Muscle of back (tissue), 13 donors: ENCODE measurements at places on chromosomes 7 and 10. TPM values are rescaled to one million over a fixed set of nuclear protein-coding genes. Genes with fewer than 3 reads are reported as not detected.

The IKZF1 gene
- polyA plus RNA-seq: 1.4 TPM

The OPN1SW gene
- polyA plus RNA-seq: 2.4 TPM

The MRLN gene
- 178 TPM for polyA plus RNA-seq

The C7orf33 gene
- polyA plus RNA-seq: 0.59 TPM

The CUZD1 gene
- 1.3 TPM for polyA plus RNA-seq

GRCh38 chr10:110077436-110078130, 69.8 kb downstream of the ADD3 start:
- no peak for DNase-seq

- DNase-seq: no peak
Observed at GRCh38 chr10:92420546-92421275, 129.7 kb downstream of the MARCHF5 start.

- DNase-seq: peak; percentile 30
Observed at GRCh38 chr7:98021588-98022351, 31.8 kb upstream of the OCM2 start.

- peak; percentile 56 for DNase-seq
Observed at GRCh38 chr10:24209946-24210491, 1.1 kb downstream of the KIAA1217 start.

DNA sequence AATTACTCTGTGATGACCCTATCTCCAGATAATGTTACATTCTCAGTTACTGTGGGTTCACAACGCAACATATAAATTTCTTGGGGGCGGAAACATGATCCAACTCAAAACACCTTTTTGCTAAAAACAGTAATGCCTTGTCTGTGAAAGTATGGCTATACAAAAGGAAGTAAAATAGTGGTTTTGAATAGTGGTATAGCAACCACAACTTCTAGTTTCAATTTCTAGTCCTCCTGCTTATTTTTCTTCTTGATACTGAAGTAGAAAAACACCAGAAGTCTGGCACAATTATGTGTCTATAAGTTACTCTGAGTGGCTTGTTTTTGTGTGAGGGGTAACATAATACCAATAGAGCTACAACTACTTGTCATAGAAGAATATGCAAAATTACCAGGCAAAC, 21.5 kb upstream of the ZNF800 start:
- no peak for DNase-seq

- DNase-seq: peak; percentile 96
Observed at GRCh38 chr7:130278860-130279259, 12.2 kb downstream of the CPA2 start.

DNA sequence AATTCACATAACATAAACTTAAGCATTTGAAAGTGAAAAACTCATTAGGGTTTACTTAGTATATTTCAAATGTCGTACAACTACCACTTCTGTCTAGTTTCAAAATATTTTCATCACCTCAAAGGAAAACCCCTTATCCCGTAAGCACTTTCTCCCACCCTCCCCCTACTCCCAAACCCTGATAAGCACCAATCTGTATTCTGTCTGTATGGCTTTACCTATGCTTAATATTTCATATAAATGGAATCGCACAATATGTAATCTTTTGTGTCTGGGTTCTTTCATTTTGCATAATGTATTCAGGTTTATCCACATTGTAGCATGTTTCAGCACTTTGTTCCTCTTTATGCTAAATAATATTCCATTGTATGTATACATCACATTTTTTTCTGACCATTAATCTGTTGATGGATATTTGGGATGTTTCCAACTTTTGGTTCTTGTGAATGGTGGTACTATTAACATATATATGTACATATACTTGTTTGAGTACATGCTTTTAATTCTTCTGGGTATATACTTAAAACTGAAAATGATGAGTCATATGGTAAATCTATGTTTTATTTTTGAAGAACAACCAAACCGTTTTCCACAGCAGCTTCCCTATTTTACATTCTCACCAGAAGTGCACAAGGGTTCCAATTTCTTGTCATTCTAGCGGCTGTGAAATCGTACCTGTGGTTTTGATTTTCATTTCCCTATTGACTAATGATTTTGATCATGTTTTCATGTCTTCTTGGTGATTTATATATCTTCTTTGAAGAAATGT, 6.2 kb upstream of the STARD3NL start:
- no peak for DNase-seq

DNA sequence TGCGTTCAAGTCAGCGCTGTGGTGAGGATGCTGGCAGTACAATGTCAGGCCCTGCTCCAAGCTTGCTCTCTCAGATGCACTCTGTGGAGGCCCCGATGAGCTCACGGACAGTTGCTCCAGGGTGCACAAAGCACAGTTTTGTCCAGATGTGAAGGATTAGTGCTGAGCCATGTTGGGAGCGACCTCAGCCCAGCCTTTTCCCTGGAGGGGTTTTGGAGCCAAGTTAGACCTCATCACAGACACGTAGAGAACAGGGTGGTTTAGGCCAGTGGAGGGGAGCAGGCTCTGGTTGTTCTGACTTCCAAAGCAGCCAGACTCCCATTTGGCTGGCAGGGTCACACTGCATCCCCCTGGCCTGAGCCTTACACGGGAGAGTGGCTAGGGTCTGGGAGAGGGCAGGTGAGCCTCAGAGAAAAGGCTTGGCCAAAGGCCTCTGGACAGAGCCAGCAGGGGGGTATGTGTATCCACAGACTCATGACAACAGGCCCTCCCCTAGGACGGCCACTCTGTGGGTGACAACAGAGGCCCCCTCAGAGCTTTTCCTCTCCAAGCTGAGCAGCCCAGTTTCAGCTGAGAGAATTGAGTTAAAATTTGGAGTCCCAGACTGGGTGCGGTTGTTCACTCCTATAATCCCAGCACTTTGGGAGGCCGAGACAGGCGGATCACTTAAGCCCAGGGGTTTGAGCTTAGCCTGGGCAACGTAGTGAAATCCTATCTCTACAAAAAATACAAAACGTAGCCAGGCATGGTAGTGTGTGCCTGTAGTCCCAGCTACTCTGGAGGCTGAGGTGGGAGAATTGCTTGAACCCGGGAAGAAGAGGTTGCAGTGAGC, 4.7 kb downstream of the PLAC9 start:
- DNase-seq: peak; percentile 92
